Left lobe of liver (tissue), 2 donors: ENCODE measurements at places on chromosomes 2 and 18. TPM values are rescaled to one million over a fixed set of nuclear protein-coding genes. Genes with fewer than 3 reads are reported as not detected.

ANKRD44 gene
- 7.9 TPM for total RNA-seq

LDLRAD4 gene
- total RNA-seq = 41.9 TPM

PXDN gene
- 9.4 TPM for total RNA-seq

PIGN gene
- 13.5 TPM for total RNA-seq

ARHGEF4 gene
- 1.3 TPM for total RNA-seq

CCDC121 gene
- total RNA-seq = 1.2 TPM

DNA sequence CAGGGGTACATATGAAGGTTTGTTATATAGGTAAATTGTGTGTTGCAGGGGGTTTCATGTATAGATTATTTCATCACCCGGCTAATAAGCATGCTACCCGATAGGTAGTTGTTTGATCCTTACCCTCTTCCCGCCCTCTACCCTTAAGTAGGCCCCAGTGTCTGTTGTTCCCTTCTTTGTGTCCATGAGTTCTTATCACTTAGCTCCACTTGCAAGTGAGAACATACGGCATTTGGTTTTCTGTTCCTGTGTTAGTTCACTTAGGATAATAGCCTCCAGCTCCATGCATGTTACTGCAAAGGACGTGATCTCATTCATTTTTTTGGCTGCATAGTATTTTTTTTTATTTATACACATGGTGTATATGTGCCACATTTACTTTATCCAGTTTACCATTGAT is 34.2 kb upstream of the ELAC1 start:
- no peak for DNase-seq

GRCh38 chr2:168431301-168432024 is 24.6 kb upstream of the CERS6 start:
- DNase-seq = no peak

GRCh38 chr18:45384137-45384961 is 230.9 kb upstream of the SLC14A2 start:
- DNase-seq = peak; percentile 58

- no peak for DNase-seq
Measured at GRCh38 chr2:152600051-152600657, 117.1 kb downstream of the PRPF40A start.

- DNase-seq = no peak
Measured at GRCh38 chr2:178388287-178388686, 62.7 kb downstream of the PRKRA start.

DNA sequence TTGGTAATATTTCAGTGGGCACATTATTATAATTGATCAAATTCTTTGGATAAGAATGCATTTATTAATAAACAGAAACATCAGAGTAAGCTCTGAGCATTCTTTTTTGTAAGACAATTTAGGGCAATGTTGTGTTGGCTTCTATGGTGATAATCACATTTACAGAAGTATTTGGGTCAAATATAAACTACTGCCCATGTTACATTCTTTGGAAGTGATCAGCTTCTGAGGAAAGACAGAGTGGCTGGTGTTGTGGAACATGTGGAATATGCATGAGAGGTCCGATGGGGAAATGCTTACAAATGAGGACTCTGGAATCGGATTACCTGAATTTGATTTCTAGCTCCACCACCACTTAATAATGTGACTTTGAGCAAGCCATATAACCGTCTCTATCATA is 19.4 kb downstream of the SERPINB13 start:
- DNase-seq = no peak

GRCh38 chr2:226554701-226555100 is 244.9 kb downstream of the IRS1 start:
- no peak for DNase-seq

GRCh38 chr2:217875556-217876252 is 127.1 kb downstream of the TNS1 start:
- DNase-seq = no peak

- DNase-seq = no peak
Measured at GRCh38 chr2:213806125-213806726, 522.0 kb downstream of the SPAG16 start.

DNA sequence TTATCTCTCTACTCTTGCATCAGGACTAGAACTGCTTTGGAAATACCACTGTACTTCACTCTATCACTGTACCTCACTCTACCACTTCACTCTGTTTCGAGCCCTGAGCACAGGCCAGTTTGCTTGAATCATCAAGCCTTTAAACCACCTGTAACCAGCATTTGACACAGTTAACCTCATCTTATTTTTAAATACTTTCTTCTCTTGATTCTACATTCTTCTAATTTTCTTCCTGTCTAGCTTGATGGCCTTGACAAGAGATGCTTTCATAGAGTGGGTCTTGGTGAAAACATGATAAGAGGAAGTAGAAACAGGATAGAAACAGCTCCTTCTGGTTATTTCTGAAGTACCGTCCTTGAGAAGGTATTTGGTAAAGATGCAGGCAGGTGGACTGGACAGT is 78.1 kb downstream of the SPIRE1 start:
- no peak for DNase-seq

GRCh38 chr2:12478151-12479064 is 238.3 kb upstream of the TRIB2 start:
- DNase-seq = no peak

DNA sequence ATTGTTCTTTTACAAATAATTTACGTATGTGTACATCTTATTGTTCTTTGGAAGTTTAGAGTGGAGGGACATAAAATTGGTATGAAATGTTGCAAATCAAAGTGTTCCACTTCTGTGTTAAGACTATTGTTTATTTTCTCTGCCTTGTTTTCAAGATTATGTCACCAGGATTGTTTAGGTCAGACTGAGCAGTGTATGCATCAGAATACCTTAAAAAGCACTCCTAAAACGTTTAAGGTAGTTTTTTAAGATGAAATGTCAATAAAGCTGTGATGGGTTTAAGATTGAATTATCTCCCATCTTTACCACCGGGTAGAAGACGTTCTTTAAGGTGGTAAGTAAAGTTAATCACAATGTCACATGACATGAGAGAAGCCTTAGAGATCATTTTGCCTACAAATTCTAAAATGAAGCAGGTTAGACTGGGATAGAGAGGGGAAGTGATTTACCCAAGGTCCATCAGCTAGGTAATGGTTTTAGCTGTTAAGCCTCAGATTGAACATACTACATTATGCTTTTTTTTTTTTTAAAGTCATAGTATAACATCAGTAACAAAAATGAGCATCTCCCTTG is 10.6 kb downstream of the VAPA start:
- DNase-seq = no peak

DNA sequence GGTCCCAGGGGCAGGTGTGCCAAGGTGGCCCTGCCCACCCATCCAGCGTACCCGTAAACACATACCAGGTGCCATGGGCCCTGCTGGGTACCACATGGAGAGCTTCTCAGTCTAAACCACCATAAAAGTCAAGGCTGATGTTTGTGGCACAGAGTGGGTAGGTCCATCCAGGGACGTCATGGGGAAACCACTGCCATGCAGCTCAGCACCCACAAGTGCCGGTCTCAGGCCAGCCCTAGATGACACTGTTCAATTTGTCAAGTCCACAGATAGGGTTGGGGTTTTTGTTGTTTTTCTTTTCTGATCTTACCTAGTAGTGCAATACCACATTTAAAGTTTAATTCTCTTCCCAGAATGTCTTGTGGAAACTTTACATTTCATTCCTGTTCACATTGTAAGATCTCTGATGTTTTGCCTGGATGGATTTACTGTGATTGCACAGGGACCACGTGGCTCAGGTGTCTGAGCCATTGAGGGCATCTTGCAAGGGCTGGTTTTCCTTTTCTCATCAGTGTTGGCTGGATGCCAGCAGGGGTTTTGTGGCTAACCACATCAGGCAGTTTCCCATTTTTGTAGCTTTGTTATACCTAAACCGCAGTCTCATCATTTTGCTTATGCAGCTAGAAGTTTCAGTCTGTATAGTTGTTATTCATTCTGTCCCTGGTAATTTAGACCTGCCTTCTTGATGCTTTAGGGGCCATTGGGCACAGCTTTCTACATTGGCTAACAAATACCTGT is 64.7 kb downstream of the STK25 start:
- no peak for DNase-seq
